ENCODE measurements at places on chromosomes 6 and 20.

- no peak for DNase-seq
These were observed 58.3 kb upstream of the GGTLC1 start for GRCh38 chr20:24046888-24047287.

DNA sequence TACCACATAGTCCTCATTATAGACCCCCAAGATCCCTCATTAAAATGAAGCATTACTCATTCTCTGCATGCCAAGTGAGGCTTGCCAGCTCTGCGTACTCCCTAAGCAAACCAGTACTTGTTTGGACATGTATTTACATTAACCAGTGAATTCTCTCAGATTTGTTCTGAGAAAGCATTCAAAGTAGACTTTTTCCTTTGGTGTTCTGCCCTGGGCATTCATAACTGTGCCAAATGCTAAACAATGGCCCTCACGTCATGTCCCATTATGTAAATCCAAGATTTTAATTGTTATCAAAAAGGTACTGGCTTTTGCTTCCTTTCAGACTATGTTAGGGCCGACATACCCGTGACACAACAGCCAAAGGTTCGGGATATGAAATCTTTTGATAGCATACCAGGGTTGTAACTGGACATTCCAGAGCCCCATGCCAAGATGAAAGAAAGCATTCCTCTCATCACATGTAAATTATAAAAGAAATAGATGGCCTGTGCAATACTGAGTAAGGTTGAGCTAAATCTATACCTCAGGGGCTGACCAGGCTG, 164.2 kb downstream of the ADAT2 start:
- no peak for DNase-seq

- no peak for DNase-seq
These were observed 58.0 kb upstream of the CCDC167 start for GRCh38 chr6:37557645-37558114.

DNA sequence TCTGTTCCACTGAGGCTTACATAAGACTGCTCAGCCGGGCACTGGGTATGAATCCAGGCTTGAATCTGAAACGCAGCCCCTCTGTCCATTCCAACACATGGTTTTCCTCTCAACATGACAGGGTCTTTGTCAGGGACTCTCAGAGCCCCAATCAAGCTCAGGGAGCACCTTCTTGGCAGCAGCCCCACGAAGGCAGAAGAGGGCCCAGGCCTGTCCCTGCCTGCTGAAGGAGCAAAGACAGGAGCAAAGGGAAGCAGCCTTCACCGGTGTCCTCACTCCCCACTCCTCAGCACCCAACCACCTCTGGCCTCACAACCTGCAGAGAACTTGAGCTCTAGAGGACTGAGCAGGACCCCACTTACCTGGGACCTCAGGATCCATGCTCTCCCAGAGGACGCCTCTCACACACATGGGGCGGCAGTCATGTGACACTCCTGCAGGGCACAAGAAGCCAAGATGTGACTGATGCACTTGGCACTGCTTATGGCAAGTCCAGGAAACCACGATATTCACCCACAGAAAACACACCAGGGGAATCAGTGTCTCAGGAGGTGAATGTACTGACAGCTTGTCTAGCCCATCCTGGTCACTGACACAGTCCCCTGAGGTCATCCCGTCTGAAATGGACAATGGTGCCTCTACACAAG, 4.3 kb downstream of the SNHG17 start:
- DNase-seq: no peak

GRCh38 chr6:37177077-37177934, 7.4 kb downstream of the PIM1 start:
- DNase-seq: no peak

- DNase-seq: no peak
These were observed 127.6 kb upstream of the AKAP12 start for GRCh38 chr6:151112130-151112529.

- DNase-seq: no peak
These were observed 7.7 kb upstream of the PBOV1 start for GRCh38 chr6:138225953-138226352.

- DNase-seq: no peak
These were observed 766 bp downstream of the SLC16A10 start for GRCh38 chr6:111087871-111088667.
